ENCODE measurements at places on chromosomes 5 and 9.

GRCh38 chr9:91185193-91185886 is 176.4 kb downstream of the AUH start:
- no peak for DNase-seq

- no peak for DNase-seq
Measured at GRCh38 chr5:170473642-170474041, 30.2 kb upstream of the KCNIP1 start.

- DNase-seq: no peak
Measured at GRCh38 chr5:139657363-139658321, 9.5 kb downstream of the CXXC5 start.

DNA sequence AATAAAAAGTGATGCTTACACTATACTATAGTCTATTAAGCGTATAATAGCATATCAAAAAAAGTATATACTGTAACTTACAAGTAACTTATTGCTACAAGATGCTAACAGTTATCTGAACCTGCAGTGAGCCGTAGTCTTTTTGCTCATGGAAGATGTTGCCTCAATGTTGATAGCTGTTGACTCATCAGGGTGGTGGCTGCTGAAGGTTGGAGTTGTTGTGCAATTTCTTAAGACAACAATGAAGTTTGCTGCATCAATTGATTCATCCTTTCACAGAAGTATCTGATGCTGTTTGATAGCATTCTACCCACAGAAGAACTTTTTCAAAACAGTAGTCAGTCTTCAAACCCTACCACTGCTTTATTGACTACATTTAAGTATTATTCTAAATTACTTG is 7.8 kb upstream of the C9orf40 start:
- DNase-seq: no peak

GRCh38 chr9:15352306-15352705 is 45.3 kb upstream of the TTC39B start:
- DNase-seq: no peak

DNA sequence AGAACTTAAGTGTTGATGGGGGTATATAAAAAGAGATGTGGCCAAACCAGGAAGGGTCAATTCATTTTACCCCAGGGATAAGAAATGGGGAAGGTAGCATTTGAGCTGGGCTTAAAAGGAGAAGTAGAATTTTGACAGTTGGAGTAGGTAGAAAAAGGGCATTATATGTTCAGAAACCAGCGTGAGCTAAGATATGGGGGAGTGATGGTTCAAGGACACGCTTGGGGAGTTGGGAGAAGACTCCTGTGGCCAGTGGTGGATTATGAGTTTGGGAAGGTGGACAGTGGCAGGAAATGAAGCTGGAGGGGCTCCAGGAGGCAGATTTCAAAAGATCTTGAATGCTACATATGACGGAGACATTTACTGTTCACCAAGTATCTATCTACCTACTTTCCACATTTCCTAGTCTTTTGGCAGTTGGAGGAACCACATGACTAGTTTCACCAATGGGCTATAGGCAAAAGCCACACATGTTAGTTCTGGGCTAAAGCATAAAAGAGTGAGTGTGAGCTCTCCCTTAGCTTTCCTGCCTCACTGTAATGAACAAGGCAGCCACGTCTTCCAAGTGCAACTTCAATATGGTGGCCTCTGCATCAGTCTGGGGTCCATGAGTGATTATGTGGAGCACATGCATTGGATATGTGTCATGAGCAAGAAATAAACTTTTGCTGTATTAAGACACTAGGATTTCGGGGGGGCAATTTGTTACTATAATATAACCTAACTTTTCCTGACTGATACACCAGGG is 15.7 kb upstream of the GSN start:
- no peak for DNase-seq

DNA sequence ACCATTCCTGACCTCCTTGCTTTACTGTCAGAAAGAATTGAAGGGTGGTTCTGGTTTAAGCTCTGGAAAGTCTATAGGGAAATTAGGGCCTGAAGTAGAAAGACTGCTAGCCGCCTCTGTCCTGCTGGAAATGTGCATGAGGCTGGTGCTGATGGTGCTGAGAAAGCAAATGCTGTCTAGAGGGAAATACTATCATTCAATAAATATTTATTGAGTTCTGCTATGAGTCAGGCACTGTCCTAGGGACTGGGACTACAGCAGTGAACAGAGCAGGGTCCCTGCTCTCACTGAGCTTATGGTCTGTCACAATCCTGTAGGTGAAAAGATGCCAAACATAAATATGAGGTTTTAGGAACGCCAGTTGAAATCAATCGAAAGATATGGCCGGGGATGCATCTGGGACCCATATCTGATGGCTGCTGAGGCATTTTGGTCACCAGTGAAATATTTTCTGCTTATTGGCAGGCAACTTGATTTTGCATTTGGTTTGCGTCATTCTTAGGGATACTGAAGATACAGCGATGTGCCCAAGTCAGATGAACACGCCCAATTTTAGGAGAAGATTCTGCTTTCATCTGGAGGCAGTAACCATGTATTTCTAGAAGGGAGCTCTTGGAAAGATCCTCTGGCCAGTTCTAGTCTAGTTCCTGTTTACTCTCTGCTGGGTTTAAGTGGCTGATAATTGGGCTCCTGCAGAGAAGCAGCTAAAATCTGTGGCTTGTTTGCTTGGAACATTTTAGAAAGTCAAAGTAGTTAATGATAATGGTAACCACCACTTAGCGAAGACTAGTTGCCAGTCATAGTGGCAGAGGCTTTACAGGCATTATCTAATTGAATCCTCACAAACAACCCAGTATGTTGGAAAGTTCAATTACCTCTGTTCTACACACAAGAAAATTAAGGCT is 73.3 kb downstream of the INSYN2B start:
- DNase-seq: peak; percentile 71

DNA sequence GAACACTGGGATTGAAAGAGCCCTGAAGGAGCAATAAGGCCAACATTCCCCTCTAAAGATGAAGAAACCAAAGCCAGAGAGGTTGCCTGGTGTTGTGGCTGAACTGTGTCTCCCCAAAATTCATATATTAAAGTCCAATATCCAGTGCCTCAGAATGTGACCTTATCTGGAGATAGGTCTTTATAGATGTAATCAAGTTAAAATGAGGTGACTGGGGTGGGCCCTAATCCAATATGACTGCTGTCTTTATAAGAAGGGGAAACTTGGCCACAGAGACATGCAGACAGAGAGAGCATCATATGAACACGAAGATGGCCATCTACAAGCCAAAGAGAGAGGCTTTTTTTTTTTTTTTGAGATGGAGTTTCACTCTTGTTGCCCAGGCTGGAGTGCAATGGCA is 66.9 kb upstream of the PLPP1 start:
- no peak for DNase-seq

DNA sequence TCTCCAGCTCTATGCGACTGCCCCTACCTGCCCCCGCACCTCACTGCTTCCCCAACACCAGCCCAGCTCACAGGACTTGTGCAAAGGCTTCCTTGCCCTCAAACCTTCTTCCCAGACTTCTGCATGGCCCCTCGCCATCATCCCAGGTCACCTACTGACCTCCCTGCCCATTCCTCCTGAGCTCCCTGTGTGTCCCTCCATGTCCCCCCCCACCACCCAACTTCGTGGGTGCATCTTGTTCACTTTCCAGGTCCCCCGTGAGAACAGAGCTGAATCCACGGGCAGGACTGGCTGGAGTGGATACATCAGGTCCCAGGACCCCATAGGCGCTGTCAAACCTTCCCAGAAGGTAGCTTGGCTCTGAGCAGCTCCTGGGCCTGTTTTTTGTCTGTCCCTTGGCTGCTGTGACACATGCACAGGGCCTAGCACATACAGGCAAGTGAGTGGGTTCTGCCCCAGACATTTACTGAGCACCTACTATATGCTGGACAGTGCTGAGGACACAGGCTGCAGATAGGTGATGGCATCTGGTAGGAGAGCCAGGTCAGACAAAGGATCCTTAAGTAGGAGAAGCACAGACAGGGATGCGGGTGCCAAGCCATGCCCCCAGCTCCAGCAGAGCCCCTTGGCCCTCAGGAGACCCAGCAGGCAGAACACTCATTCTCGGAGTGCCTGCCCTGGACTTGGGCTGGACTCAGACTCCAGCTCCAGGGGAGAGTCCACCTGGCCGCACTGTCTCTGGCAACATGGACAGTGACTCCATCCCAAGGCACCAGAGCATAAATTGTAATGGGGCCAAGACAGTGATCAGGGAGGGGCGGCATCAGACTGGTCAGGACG is 15.0 kb downstream of the NINJ1 start:
- DNase-seq: no peak

DNA sequence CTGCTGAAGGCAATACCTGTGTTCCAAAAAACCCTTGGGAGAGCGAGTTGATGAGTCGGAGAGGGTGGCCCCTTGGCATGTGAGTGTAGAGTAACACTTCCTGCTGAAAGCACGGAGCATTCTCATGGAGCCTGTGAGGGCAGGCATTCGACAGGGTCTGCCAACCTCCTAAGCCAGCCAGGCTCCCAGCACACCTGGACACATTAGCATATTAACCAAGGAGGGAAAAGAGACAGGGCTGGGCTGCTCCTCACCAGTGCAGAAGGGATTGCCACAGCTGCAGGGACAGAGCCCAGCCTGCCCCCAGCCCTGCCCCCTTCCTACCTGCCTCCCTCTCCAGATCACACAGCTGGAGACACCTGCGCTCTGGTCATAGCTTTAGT is 46.4 kb upstream of the SEMA4D start:
- peak; percentile 6 for DNase-seq

GRCh38 chr5:139394654-139395566 is at the start of gene PROB1:
PROB1 (minus strand) TSS chr5:139395104; CDS start chr5:139395081, 23 bp downstream.
- DNase-seq: no peak

- no peak for DNase-seq
Measured at GRCh38 chr5:73859696-73860095, 233.7 kb downstream of the ARHGEF28 start.

- no peak for DNase-seq
Measured at GRCh38 chr9:115633104-115633503, 515.1 kb upstream of the TNC start.

DNA sequence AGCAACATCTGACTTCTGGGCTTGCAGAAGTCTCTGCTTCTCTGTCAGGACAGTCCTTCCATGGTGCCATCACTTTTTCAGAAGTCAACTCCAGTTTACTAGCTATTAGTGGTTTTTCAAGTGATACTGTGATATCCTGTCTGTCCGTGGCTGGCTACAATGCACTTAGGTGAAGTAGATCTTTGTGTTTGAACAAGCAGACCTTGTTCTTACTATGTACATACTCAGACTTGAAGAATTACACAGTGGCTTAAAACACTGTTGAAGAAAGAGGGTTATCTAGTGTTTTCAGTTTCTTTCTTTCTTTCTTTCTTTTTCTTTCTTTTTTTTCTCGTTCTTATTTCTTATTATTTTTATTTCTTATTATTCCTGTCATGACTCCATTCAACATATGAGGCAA is 228.7 kb downstream of the NTRK2 start:
- no peak for DNase-seq

DNA sequence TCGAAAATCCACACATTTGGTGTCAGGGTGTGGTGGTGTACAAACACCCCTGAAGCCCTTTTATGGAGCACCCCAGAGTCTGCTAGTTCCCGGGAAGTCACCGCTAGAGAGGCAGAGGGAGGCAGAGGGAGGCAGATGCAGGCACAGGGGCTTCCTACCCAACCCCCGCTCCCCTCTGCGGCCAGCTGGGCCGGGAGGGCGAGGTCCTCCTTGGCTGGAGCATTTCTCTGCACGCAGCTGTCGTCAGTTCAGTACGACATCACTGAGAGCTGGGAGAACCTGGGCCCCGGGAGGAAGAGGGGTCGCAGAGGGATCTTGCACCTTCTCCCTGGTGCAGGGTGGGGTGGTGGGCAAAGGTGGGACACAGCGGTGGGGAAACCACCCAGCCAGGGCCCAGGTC is 15.8 kb upstream of the UBAC1 start:
- no peak for DNase-seq

DNA sequence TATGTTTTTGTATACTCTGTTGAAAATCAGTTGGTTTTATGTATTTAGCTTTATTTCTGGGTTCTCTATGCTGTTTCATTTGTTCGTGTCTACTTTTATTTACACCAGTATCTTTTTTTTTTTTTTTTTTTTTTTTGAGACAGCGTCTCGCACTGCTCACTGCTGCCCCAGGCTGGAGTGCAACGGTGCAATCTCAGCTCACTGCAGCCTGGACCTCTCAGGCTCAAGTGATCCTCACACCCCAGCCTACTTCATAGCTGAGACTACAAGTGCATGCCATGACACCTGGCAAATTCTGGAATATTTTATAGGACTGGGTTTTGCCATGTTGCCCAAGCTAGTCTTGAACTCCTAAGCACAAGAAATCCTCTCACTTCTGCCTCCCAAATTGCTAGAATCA is 869.4 kb upstream of the CDH6 start:
- no peak for DNase-seq

- peak; percentile 41 for DNase-seq
Measured at GRCh38 chr9:73023025-73023541, 70.2 kb upstream of the ALDH1A1 start.

GRCh38 chr9:113946496-113947115 is 70.5 kb downstream of the ZNF618 start:
- DNase-seq: no peak

DNA sequence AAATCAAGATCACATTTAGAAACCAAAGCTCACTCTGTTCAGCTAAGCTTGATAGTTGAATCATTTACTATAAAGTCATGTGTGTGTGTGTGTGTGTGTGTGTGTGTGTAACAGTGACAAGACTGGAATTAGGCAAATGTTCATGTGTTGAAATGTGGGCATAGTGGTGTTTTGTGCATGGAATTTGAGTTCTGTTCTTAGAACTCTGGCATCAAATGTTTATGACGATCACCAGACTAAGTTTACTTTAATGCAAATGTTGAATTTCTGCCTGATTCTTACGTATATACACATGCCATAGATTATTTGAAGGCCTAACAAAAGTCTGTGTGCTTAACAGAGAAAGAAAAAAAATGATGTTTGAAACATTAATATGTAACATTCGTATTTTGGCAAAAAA is 72.8 kb upstream of the COL5A1 start:
- DNase-seq: no peak

DNA sequence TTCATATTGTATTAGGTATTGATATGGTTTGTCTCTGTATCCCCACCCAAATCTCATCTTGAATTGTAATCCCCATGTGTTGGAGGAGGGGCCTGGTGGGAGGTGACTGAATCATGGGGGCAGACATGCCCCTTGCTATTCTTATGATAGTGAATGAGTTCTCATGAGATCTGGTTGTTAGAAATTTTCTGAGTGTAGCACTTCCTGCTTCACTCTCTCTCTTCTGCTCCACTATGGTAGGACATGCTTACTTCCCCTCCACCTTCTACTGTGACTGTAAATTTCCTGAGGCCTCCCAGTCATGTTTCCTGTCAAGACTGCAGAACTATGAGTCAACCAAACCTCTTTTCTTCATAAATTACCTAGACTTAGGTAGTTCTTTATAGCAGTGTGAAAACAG is 187.4 kb upstream of the SLC24A2 start:
- DNase-seq: no peak

GRCh38 chr5:86997516-86997915 is 270.2 kb upstream of the RASA1 start:
- no peak for DNase-seq

- no peak for DNase-seq
Measured at GRCh38 chr5:99441235-99441634, 512.4 kb upstream of the CHD1 start.

GRCh38 chr5:172441262-172441751 is 13.0 kb downstream of the SH3PXD2B start:
- no peak for DNase-seq

All from NCI-H1105 treated with DMSO at 0.1 percent for 48 hours (cell line).